ENCODE measurements at places on chromosomes 6 and 20.

GRCh38 chr20:23826541-23827021, at the start of gene CST2:
TSS of gene CST2 (minus strand) at chr20:23826729. CDS start at chr20:23826660, 69 bp downstream.
- ATAC-seq, result no peak

GRCh38 chr6:7939184-7939863, 28.7 kb upstream of the TXNDC5 start:
- no peak for ATAC-seq

DNA sequence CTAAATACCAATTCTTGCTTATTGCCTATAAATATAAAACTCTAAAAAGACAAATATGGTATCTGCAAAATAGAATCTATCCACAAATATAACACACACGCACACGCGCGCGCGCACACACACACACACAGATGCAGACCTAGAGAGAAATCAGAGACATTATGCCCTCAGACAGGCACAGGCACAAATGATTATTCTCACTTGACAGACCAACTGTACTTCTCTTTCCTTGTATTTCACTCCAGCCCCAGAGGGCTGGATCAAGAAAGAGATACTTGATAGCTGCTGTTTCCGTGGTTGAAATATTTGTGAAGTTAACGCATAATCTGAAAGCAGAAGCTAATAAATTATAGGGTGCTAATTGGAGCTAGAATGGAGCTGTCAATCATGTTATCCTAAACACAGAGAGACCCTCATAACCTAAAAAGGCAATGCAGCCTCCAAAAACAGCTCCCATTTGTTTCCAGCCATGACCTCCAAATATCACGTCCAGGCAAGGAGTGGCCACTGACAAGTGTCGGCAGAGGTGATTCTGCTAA, 11.5 kb downstream of the VGLL2 start:
- ATAC-seq, result no peak

- ATAC-seq, result peak; percentile 43
These were observed 540.9 kb upstream of the MAN1A1 start for GRCh38 chr6:119890470-119890869.

- no peak for ATAC-seq
These were observed 24.7 kb upstream of the GFOD1 start for GRCh38 chr6:13511913-13512717.

DNA sequence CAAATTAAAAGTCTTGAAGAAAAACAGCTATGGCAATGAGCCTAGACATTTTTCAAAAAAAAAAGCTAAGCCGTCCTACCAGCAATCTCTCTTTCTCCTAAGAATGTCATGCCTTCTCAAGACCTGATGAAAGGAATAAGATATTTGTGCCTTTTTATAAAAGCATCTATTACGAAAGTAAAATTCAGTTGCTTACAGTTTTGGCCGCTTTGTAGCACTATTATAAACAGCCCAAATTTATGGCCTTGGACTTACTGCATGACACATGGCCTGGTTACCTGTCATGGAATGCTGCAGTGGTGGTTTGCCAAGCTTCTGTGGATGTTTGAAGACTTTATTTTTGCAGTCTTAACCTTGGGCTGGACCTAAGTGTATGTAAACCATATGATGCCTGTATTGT, 22.2 kb upstream of the VAPB start:
- ATAC-seq, result no peak

GRCh38 chr20:33027769-33028751, 3.4 kb upstream of the BPIFB6 start:
- ATAC-seq, result no peak

- ATAC-seq, result no peak
These were observed 1.1 kb upstream of the DCBLD1 start for GRCh38 chr6:117481278-117481925.

- no peak for ATAC-seq
These were observed 217.7 kb downstream of the OR2B2 start for GRCh38 chr6:27694547-27694874.

DNA sequence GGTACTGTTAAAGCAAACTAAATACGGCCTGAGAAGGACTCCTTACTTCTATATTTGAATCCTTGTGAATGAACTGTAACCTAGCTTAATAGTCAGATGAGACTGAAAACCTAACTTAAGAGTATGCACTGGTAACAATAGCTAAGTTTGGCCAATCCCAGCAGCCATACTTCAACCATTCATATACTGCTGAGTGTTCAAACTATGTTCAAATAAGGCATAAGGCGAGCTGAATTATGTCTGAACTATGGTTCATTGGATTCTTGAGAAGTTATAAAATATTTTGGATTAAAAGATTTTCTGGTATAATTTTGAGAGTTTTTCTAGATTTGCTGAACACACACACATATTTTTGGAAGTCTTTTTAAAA, 2.2 kb downstream of the SMPDL3A start:
- ATAC-seq, result no peak

GRCh38 chr6:21067521-21067920, 526.0 kb upstream of the SOX4 start:
- ATAC-seq, result no peak

DNA sequence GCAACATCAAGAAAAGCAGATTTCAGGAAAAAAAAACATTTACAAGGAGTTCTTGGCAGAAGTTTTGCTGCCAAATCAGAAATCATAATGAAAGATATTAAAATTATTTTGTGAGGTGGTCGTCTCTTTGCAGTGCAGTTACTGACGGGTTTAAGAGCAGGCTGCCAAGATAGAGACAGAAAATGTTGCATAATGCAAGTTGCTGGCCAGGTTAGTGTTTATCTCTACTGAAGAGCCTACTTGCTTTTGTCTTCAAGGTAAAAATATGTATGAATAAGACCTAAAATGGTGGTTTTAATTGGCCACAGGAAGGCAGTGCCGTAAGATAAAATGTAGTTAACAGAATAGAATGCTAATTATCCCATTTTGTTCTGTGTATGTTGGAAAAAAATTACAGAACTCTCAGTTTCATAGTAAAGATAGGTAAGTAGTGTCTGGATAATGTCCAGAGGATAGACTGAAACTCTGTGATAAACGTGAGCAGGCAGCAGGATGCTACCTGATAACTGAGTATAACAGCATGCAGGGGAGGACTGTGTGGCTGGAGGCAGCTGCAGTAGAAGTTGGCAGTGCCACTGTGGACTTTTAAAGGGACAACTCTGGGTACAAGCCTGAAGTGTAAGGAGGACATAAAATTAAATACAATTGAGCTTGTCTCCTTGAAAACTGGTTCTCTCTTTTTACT, 13.9 kb downstream of the FOXO3 start:
- no peak for ATAC-seq

DNA sequence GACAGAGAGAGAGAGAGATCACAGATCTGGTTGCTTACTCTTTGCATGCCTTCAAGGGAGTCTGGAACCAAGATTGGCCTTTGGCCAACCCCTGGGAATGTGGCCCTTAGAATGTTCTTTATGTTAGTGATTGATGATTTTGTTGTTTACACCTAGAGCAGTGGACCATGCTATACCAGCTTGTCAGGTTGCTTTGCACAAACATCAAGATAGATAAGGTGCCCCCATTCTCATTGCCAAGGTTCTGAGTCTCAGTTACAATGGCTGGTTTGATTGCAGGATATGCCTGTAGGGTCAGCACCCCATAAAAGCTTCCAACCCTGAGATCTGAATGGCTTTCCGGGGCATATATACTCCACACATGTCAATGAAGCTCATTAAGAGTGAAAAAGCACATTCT, 53.5 kb upstream of the SLC2A12 start:
- ATAC-seq, result no peak

DNA sequence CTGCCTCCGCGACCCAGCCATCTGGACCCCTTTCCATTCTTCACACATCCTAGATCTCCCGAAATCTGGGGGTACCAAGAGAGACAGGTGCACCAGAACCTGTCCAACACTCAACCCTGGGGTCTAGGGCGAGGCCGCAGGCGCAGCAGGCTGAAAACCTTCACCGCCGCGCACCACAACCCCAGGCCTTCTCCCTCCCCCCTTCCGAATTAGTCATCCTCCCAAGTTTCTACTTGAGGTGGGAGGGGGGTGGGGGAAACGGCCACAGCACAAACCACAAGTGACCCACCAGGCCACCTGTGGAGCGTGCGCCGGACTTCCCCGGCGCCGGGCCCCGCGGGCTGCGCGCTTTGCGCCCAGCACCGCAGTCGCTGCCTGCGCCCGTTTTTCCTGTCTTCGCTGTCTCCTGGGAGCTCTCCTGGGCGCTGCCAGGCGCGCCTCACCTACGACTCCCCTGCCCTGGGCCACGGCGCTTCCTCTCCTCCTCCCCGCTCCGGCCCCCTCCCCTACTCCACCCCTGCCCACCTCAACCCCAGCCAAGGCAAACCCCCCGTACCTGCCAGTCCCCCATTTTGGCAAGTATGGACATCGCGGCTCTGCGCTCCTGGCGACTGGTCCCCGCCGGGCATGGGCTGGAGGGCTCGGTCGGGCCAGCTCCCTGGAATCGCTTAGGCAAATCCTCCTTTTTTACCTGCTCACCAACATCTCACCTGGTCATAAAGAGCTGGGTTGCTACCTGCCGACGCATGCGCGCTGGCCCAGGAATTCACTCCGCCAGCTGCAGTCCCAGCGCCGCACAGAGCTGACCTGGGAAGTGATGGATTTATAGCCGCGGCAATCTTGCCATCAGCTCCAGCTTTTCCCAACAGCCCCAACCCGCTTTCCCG, 4.2 kb upstream of the TFAP2A start:
- ATAC-seq, result peak; percentile 52

DNA sequence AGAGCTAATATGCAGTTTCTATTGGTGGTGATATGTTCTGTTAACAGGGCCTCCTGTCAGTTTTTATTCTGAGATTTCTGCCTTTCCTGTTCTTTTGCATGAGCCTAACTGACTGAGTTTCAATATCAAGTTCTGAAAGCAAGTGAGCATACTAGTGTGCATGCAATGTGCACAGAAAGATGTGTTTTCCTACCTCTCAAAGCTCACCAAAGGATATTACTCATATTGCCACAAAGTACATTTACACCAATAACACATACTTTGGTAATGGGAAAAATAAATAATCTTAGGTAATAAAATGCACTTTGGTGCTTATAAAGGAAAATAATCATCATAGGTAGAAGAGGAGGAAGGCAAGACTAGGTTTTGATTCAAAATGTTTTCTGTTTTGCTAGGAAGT, 195.0 kb downstream of the KHDC1L start:
- no peak for ATAC-seq

DNA sequence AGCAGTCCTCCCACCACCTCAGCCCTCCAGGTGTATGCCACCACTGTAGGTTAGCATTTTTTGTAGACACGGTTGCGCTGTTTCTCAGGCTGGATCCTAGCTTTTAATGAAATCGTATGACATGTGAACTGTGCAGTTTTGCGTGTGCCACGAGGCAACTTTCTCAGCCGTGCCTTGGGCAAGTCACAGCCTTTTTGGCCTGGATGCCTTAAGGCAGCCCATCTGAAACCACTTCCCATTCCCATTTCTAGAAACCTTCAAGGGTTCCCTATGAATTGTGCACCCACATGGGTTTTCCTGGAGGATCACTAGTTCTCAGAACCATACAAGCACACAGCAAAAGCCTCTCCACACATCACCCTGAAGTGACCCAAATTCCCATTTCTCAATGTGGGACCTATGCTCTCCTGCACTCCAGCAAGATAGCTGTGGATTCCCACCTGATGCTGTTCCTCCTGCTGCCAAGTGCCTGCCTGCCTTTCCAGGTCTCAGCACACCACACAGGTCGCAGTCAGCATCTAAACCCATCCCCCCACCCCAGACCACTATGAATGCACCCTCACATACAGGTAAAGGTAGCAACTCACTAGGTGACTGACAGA, 28.9 kb downstream of the SNX5 start:
- ATAC-seq, result peak; percentile 12

- ATAC-seq, result no peak
These were observed 23.6 kb downstream of the STXBP5 start for GRCh38 chr6:147227770-147228320.

DNA sequence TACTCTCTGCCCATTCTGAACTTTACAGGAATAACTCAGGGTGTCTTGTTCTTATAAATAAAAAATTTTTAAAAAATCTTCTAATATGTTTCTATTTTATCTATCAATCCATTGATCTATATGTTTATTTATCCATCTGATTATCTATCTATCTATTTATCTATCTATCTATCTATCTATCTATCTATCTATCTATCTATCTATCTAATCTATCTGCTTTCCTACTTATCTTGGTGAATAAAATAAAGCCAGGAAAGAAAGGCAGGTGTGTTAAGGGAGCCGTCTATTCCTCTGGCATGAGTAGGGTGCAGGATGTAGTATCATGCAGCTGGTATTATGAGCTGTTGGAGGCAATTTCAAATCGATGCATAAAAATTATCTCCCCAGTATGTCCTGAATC, 153.0 kb downstream of the FOXA2 start:
- no peak for ATAC-seq

- ATAC-seq, result no peak
These were observed 16.5 kb downstream of the PTK7 start for GRCh38 chr6:43092635-43093034.

GRCh38 chr6:35302604-35303241, 5.1 kb downstream of the DEF6 start:
- peak; percentile 77 for ATAC-seq

- ATAC-seq, result no peak
These were observed 12.3 kb upstream of the SLA2 start for GRCh38 chr20:36658300-36658699.

- no peak for ATAC-seq
These were observed 77.5 kb upstream of the SIRPA start for GRCh38 chr20:1817577-1818211.

DNA sequence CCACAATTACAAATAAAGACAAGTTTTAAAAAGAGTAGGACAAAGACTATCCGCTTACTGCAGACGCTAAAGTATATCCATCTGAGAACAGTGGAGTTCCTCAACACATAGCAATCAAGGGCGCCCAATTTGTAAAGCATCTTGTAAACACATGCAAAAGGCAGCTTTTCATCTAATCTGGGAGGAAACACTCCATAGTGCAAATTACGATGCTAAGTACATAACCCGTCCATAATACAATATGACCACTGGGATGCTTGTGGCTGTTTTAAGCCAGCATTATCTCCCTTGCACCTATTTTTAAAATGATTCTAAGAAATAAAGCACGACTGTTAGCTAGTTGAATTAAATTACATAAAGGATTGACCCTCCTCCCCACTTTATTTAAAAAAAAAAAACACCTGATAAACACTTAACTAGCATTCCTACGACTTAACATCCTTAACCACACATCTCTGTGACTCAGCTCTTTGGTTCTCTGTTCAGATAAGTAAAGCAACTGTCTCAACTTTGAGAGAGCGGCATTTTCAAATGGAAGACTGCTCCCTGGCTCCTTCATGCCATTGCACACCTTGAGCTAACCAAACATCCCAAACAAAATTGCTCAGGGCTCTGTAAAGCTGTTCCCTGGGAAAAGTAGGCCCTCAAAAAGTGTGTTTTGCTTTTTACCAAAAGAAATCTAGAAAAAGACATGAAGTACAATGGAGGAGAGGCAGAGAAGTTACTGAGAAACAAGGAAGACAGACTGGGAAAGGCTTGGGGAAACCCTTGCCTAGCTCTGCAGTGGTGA, 14.2 kb downstream of the SLC22A23 start:
- no peak for ATAC-seq

DNA sequence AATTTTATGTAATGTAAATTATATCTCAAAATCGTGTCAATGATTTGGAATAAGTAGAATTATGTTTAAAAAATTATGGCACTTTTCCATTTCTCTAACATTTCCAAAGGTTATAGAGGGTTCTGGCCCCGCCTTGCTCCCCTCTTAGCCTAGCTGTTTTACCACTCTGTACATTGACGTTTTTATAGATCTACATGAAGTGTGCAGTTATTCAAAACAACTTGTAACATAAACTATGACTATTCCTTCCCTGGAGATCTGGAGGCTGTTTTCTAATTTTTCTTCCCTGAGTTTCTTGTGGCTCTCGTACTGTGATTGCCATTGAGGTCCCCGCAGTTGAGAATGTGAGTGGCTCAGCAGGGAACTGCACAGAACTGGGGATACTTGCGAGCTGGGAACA, 48.4 kb downstream of the IYD start:
- ATAC-seq, result no peak

- ATAC-seq, result no peak
These were observed 22.4 kb upstream of the RBM24 start for GRCh38 chr6:17258749-17259148.

Data from esophagus mucosa (tissue), 1 donor.